Keratinocyte (primary cell): ENCODE measurements at places on chromosomes 3 and 15.

- no peak for DNase-seq
Measured at GRCh38 chr3:160735826-160736225, 20.2 kb upstream of the PPM1L start.

GRCh38 chr3:126938520-126939337, 44.2 kb upstream of the PLXNA1 start:
- no peak for DNase-seq

- no peak for DNase-seq
Measured at GRCh38 chr3:5012367-5012766, 33.1 kb downstream of the BHLHE40 start.

DNA sequence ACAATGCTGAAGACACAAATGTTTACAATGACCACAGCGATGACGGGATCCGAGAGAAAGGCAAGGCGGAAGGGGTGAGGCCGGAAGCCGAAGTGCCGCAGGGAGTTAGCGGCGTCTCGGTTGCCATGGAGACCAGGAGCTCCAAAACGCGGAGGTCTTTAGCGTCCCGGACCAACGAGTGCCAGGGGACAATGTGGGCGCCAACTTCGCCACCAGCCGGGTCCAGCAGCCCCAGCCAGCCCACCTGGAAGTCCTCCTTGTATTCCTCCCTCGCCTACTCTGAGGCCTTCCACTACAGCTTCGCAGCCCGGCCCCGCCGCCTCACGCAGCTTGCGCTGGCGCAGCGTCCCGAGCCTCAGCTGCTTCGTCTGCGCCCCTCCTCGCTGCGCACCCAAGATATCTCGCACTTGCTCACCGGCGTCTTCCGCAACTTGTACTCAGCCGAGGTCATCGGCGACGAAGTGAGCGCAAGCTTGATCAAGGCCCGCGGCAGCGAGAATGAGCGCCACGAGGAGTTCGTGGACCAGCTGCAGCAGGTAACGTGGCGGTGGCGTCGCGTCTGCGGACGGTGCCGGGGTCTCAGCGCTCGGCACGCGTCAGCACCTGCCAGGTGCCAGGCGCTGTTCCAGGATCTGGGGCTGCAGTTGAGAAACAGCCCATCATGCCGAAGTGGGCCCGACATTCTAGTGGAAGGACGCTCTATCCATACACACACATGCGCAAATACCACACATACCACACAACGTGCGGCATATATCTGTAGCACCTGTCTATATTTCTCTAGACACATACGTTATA, at the start of gene DLEC1:
DLEC1 (plus strand) TSS at position 108 of the 798 bp plus-strand sequence; CDS start at position 126, 18 bp downstream.
- no peak for DNase-seq

DNA sequence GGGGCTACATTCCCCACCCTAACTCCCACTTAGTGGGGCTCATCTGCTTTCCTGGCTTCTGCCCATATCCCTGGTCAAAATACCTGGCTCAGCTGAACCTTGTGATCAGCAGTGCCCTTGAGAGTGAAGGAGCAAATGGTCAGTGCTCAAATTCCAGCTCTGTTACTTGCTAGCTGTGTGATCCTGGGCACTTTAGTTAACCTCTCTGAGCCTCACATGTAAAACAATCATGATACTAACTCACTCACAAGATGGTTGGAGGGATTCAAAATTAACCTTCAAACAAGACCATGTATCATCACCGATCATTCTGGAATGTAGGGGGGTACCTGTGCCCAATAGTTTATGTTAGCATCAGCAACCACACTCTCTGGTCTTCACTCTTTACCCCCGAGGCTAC, 325.6 kb upstream of the TLE3 start:
- DNase-seq, result no peak

DNA sequence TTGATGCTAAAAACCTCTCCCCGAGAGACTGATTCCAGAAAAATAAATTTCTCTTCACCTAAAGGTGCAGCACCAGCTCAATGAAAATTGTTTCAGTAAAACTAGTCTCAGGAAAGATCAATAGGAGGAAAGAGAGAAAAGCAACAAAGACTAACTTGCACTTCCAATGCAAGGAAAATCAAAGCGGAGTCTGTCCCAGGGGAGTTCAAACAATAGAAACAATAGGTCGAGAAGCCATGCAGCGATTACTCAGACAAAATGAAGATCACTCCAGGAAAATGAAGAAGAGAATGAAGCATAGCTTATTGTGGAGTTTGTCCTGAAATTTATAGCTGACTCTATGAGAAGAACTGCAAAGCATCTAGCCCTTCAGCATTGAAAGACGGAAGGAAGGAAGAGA, 105.1 kb upstream of the FRMD4B start:
- DNase-seq, result no peak

DNA sequence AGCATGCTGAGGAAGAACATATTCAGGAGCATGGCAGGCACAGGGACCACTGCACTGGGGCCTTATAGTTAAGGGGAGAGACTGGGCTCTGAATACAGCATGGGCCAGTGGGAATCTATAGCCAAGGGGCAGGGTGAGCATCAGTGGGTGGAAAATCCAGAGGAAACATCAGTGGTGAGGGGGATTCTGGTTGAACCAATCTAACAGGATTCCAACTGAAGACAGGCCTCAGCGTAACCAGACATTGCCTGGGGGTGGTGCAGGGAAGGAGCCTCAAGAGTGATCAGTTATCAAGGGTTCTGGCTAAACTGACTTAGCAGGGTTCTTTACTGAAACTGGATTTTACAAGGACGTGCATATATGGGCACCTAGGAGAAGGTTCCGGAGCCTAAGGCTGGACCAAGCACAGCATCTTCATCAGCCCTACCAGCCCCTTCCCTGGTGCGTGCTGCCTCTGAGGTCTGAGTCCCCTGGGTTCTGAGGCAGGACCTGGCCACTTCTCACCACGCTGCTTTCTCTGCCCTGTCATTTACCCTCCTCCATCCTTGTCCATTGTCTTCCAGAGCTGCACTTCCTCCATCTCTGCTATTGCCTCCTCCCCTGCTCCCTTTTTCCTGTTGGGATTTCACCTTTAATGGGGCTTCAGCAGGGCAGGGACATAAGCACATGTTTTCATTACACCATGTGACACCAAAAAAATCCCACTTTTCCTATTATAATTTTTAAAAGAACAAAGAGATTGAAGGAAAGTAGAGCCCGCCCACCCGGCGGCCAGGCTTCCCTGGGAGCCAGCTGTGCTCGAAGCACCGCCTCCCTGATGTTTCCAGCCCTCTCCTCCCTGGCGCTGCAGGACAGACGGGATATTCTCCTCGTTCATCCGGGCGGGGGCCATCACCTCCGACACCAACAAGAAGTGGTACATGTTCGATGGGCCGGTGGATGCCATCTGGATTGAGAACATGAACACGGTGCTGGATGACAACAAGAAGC, 52.1 kb downstream of the DNAH1 start:
- no peak for DNase-seq

GRCh38 chr3:173397161-173398110, at the start of gene NLGN1:
Gene NLGN1 (plus strand): TSS chr3:173397744.
- DNase-seq, result no peak

- no peak for DNase-seq
Measured at GRCh38 chr3:178982137-178982536, 89.5 kb downstream of the ZMAT3 start.

- DNase-seq, result no peak
Measured at GRCh38 chr3:70308760-70309159, 3.7 kb downstream of the MDFIC2 start.
